Stimulated activated naive B cell treated with anti-CD40 and anti-IgM and Interleukin-4, amounts not matched to agents 10 μg/mL and 1 μg/mL and 100 μg/mL, for 72 hours (primary cell): ENCODE measurements at places on chromosomes 2 and 18.

GRCh38 chr2:178025551-178026185 lies 46.9 kb downstream of the PDE11A start:
- no peak for DNase-seq

DNA sequence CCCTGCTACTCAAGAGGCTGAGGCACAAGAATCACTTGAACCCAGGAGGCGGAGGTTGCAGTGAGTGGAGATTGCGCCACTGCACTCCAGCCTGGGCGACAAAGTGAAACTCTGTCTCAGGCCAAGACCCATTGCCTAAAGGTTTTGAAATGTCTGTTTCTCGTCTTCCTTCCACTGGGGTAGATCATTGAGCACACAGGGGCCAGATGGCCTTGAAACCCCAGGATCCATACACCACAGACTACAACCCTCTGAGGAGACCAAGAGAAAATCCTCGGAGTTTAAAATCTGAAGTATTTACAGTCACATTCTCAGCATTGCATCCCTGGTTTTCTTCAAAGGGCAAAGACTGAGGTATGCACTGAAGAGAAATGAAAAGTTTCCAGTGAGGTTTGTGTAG lies 7.1 kb upstream of the EPAS1 start:
- DNase-seq: no peak

DNA sequence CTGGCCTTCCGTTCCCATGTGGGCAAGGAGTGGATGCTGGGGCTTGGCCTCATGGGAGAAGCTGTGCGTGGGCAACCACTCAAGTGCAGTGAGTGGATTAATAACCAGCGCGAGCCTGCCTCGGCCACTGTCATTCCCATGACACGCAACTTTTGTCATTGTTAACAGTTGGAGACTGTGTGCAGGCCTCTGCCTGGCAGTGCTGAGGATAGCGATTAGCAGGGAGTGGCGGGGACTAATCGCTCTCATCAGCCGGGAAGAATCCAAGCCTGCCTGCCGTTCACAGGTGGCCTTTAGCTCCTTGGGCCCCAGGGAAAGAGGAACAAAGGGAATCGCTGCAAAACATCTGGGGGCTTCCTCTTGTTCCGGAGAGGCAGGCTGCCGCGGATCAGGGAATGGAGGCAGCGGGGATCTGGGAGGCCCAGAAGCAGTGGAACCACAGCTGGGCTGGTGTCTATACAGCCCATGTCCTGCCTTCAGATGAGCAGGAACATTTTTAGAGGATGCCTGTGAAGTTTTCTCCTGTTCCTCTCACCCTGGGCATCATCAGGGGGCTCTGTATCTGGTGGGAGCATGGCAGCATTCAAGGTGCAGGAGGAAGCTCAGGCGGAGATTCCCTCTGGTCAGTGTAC lies 53.8 kb downstream of the CTIF start:
- no peak for DNase-seq

DNA sequence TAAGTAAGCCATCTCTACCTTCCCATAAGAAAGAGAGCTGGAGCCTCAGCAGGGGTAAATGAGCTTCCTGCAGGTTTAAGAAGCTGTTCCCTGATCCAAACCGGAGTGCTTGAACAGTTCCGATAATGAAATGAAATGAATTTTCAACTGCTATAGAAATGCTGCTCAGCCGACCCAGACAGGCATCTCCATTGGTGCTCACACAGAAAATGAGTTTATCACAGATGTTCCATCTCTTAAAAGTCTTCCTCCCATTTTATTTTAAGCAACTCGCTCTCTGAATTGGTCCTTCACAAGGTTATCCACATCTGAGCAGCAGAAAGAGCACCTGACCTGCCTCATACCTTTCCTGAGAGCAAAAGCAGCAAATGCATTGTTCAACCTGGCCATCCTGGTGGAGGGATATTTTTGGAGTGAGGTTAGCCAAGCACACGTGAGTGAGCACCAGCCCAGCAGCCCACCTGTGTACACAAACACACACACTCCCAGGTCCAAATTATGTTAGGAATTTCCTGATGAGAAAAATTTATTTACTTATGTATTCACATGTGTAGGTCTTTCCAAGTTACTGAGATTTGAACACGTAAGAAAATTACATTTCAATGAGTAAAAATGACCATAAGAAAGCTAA lies 42.2 kb upstream of the CCDC68 start:
- no peak for DNase-seq

DNA sequence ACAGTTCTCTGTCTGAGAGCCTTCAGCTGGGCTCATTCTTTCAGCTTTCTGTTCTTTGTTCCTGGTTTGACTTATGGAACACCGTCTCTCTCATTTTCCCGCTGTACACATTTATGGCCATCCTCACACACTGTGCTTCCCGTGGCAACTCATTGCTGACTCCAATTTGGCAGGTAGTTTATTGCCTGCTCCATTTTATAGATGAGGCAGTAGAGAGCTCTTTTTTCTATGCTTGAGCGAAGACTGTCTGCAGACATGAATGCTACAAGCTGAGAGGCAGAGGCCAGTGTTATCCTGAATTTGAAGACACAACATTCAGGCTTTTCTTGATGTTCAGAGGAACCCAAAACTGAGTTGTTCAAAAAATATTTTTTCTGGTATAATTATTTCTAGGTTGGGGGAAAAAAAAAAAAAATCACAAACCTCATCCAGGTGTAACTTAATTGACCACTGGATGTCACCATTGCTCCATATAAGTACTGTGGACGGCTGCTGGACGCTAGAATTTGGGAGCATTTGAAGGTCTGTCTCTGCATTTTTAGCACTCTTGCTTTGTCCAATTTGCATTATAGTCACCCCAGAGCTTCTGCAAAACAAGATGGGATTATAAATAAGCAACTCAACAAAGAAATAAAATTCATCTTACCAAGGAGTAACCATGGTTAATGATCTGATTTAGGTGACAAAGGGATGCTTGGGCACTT lies 83.5 kb downstream of the HRH4 start:
- no peak for DNase-seq

- DNase-seq: no peak
Observed at GRCh38 chr2:109395494-109396201, 218.1 kb downstream of the SEPTIN10 start.

DNA sequence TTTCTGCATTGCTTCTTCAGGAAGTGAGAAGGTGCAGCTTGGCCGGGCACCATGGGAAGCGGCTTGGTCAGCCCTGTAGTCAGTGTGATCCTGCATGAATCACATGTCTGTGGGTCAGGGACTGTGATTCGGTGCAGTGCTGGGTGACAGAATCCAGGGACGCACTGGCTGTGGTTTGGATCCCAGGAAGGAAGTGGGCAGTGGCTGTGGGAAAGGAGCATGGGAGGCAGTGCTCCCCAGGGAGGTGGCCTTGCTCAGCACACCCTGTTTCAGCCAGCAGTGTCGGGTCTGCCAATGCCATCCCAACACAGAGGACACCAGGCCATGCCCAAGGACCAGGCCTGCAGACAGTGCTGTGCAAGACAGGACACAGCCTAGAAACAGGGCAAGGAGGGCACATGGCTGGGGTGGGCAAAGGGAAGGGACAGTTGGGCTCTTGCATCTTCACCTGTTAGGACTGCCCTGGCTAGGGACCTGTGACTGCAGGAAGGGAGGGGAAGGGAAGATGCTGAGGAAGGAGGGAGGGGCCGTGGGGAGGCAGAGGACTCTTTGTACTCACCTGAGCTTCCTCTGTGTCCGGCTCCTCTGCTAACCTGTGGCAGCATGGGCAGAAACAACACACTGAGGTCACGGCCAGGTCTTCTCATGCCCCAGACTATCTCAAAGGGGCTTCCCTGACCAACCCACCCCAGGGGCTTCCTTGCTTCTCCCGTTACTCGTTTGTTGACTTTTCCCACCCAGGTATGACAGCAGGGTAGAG lies 37.2 kb upstream of the DNMT3A start:
- no peak for DNase-seq

DNA sequence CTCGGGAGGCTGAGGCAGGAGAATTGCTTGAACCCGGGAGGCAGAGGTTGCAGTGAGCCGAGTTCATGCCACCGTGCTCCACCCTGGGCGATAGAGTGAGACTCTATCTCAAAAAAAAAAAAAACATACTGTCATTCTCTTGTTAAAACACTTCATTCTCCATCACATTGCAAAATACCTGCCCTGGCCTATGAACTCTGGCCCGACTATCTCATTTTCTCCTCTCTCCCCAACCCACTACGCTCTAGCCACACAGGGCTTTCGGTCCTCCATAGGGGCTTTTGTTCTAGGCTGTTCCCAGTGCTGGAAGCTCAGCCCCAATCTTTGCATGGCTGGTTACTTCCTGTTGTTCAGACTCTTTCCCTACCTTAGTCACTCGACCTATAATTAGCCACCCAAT lies 10.3 kb downstream of the CEP76 start:
- no peak for DNase-seq

- no peak for DNase-seq
Observed at GRCh38 chr18:34220081-34220815, 4.5 kb downstream of the NOL4 start.

GRCh38 chr2:239206851-239207250 lies 194.0 kb downstream of the HDAC4 start:
- no peak for DNase-seq

DNA sequence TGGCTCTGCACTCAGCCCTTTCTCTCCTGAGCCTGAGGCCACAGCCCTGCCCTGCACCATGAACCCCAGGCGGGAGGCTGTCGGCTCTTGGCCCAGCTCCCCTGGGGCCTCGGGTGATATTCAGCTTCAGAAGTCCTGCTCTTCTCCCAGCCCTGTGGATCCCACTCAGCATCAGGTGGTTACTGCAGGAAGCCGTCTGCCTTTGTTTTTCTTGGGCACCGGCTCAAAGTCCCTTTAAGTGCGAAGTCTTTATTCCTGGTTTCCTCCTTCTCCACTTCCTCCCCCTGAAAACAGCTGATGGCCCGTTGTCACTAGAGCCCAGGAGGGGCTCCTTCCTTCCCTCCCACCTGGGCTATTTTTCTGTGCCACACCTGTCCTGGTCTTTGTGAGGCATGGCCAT lies 161.5 kb upstream of the BCL2L11 start:
- no peak for DNase-seq

DNA sequence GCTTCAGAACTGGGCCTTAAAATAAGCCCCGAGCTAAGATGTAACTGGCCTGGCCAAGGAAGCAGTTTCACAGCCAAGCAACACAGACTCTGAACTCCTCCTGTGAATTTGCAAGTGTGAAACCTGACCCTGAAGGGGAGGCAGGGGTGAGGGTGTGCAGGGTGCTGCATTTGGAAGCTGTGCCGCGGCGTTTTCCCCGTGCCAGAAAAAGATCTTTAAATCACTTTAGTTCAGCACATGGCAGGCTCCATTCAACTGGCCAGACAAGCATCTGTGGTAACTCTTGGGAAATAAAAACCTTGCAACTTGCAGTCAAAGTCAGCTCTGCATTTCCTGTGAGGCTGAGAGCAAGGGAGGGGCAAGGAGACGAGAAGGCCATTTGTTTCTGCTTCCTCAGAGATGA lies 209.3 kb upstream of the SOX11 start:
- DNase-seq: no peak

- no peak for DNase-seq
Observed at GRCh38 chr2:105324732-105325131, 4.8 kb downstream of the TGFBRAP1 start.
